ENCODE measurements at places on chromosomes 1 and 21. TPM values are rescaled to one million over a fixed set of nuclear protein-coding genes. Genes with fewer than 3 reads are reported as not detected.

The SLC2A5 gene
- total RNA-seq, result not detected

GRCh38 chr21:31480228-31480627, 136.2 kb upstream of the TIAM1 start:
- no peak for DNase-seq

DNA sequence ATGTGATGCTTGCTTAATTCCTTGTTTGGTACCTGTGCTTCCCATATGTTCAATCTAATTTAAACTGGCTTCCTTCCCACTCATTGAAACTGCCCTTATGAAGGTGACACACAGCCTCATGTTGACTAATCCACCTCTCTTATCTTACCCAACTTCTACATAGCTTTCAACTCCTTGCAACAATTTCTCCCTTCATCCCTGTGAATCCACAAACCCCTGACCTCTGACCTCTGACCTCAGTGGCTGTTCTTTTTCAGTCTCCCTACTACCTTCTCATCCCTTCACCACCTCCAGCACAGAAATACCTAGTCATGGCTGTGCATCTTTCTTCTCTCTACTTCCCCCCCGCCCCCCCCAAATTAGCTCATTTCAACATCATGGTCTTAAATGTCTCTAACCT, 144.5 kb downstream of the TTLL7 start:
- no peak for DNase-seq

The MYOG gene
- total RNA-seq, result not detected

GRCh38 chr1:211287218-211287617, 28.1 kb downstream of the RCOR3 start:
- no peak for DNase-seq

- DNase-seq, result no peak
Observed at GRCh38 chr1:197092491-197093023, 25.5 kb upstream of the F13B start.

The IER5 gene
- 58.9 TPM for total RNA-seq

The SMIM1 gene
- 1.7 TPM for total RNA-seq

DNA sequence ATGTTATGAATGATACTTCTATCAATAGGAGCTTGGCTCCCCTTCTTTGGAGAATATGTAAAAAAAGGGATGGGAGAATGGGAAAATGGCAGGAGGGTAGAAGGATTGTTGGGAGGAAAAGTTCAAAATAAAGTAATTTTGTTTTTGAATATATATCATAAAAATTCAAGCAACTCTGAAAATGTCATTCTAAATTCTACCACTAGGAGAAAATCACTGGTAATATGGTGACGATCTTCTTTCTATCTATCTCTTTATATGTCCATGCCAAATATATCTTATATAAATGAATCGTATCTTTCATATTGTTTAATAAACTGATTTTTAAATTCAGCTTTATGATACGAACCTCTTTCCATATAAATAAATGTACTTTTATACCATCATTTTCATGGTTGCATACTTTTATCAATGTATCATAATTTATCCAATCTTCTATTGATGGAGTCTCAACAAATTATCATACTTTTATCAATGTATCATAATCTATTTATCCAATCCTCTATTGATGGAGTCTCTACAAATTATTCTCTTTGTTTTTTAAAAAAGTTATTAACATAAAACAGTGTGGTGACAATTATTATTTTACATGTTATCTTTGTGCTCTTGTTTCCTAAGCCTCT, 73.7 kb upstream of the MARK1 start:
- no peak for DNase-seq

The TSNAX gene
- 43.1 TPM for total RNA-seq

- DNase-seq, result no peak
Observed at GRCh38 chr21:16538405-16538804, 808.6 kb downstream of the USP25 start.

DNA sequence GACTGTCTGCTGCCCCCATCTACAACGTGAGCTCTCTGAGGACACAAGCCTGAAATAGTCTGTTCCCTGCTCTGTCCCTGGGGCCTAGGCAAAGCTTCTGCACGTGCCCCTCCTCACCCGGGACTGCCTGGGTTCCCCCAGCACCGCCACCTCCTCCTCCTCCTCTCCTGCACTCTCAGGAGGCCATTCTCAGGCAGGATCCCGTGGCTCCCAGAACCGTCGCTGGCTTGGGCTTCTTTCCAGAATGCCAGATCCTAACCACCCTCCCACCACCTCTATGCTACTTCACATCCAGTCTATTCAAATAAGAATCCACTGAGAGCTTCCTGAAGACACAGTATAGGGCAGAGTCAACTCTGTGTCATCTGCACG, 11.2 kb downstream of the NPHP4 start:
- DNase-seq, result no peak

DNA sequence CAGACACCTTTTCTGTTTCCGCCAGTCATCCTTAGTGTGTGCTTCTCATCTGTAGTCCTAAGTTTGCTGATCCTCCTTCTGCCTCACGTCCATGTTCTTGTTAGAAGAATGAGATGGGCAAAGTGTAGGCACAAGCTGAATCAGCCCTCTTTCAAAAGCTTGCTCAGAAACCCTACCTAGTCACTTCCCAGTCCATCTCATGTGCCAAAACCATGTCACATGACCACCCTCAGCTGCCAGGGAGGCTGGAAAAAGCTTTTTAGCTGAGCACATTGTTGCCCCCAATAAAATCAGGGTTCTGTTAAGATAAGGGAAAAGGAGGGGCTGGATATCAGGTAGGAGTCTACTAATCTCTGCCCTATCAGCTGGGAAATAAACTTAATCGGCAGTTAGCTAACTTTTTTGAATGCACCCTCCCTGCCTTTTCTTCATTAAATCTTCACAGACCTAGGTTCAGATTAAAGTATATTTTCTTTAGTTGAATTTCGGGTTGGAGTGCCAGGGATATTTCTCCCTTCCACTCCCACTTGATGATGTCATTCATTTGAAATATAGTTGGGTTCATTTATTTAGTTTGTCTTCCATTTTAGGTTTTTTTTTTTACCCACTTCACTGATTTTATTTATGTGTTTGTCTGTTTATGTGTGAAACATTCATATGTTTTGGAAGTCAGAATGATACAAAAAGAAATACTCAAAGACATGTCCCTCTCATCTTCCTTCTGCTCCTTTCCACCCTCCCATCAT, 129.2 kb downstream of the ROR1 start:
- DNase-seq, result no peak

- DNase-seq, result no peak
Observed at GRCh38 chr1:32500387-32501209, 35.7 kb downstream of the ZBTB8B start.

GRCh38 chr1:189538271-189538670, 939.4 kb downstream of the BRINP3 start:
- DNase-seq, result no peak

- no peak for DNase-seq
Observed at GRCh38 chr1:208556461-208556860, 312.3 kb upstream of the PLXNA2 start.

DNA sequence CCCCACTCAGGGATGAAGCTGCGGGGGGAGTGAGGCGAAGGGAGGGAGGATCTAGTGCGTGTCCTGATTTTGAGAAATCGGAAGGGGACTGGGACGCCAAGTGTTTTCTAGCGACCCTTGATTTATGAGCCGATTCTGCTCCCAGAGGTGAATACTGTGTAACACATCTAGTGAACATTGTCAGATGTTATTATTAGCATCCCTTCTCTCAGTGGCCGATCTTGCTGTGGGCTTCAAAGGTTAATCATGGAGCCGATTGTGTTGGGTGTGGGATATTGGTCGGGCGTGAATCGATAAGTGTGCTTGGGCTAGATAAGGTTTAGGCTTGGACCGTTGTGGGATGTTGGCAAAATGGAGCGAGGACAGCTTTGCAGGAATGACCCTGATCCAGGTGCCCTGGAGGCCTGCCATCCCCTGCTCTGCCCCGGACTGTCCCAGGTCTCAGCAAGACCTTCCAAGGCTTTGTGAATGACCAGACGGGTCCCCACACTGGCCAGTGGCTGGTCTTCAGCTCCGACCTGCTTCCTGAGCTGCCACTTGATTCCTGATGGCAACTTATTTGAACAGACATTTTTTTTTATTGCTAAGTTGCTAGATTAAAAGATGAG, 2.2 kb downstream of the AJAP1 start:
- DNase-seq, result no peak

GRCh38 chr1:155141749-155142148, 1.4 kb upstream of the DPM3 start:
- no peak for DNase-seq

The TBX15 gene
- total RNA-seq, result not detected

The PRAMEF11 gene
- total RNA-seq, result not detected

- no peak for DNase-seq
Observed at GRCh38 chr1:44542420-44543063, 131.7 kb downstream of the TMEM53 start.

The B3GALNT2 gene
- 9.3 TPM for total RNA-seq

DNA sequence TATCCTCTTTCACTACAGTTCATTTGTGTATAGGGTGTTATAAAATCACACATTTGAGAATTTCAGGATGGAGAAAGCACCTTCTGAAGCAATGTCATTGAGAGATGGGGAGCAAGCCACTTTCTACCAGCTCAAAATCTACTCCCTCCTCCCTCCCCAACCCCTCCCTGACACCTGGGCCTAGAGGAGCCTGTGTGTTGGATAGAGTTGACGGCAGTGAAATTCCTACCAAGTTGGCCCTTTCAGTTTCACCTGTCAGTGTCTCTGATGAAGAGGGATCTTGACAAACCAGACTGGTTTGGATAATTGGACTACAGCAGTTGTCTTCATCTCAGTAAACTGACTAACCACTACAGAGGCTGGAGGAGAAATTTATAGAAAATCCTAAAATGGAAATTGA, 125.0 kb upstream of the HOOK1 start:
- DNase-seq, result no peak

The SLAMF1 gene
- total RNA-seq, result 69.2 TPM

GRCh38 chr1:163076044-163076443, 6.9 kb downstream of the RGS4 start:
- DNase-seq, result no peak

GRCh38 chr1:172917972-172918371, 132.8 kb downstream of the TNFSF18 start:
- no peak for DNase-seq

DNA sequence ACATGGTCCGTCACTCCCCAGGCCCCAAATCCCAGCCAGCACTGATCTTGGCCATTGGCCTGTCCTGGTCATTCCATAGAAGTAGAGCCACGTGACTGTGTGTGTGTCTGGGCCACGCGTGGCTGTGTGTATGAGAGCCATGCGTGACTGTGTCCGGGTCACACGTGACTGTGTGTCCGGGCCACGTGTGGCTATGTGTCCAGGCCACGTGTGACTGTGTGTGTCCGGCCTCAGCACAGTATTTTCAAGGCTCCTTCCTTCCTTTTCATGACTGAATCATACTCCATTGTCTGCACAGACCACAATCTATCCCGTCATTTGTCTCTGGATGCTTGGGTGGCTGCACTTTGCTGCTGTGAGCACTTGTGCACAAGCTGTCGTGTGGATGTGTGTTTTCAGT, 67.4 kb downstream of the SKI start:
- DNase-seq, result no peak
